ENCODE measurements at places on chromosomes 7 and 10.

GRCh38 chr7:1990001-1990670 is 242.6 kb downstream of the MAD1L1 start:
- DNase-seq = no peak

GRCh38 chr10:131041031-131041430 is 270.5 kb downstream of the TCERG1L start:
- no peak for DNase-seq

- no peak for DNase-seq
Observed at GRCh38 chr10:44369296-44369695, 15.6 kb downstream of the CXCL12 start.

DNA sequence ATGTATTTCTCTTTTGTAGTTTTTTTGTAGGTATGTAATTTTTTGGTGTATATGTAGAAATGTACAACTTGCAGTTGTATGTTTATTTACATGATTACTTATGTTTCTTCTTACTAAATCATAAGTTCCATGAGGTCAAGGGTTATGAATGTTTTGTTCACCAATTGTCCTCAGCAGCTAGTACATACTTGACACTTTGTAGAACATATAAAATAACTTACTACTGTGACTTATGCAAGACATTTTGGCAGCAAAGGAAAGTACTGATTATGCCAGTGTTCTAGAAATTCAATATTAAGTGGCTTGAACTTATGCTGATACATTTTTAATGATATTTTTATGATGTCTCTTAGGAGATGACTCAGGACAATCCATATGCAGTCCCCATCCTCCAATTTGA is 209.6 kb downstream of the DKK1 start:
- DNase-seq = no peak

DNA sequence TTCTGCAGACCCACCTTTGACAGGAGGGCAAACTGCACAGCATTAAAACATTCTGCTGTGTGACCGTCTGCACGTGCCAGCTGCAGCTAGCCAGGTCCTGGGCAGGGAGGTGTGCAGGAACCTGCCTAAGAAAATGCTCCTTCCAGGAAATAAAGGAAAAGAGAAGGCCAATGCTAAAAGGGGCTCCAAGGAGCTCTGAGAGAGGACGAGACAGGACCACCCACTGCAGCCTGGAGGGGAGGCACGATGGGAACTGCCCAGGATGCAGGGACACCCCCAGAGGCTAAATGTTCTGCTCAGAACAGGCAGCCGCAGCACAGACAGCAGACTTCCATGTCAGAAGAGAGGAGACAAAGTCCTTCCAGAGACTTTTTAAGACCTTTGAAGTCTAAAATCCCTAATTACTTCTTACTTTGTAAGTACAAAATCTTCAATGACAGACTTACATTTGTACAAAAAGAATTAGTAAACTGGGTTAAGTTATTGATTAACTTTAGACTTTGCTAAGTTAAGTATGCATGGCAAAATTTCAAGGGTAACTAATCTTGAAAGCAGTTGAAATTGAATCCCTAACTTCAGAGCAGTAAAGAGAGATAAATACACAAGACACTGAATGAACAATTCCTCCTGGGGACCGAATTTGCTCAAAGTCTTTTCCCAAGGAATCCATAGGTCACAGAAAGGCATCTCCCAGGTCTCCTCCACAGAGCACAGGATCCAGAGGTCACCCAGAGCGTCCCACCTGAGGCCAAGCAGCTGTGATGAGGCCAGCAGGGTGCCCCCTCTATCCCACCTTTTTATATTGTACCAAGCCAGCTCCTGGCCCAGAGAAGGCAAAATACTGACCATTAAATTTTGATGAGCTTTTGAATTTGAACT is 21.5 kb downstream of the HSPA12A start:
- DNase-seq = no peak

DNA sequence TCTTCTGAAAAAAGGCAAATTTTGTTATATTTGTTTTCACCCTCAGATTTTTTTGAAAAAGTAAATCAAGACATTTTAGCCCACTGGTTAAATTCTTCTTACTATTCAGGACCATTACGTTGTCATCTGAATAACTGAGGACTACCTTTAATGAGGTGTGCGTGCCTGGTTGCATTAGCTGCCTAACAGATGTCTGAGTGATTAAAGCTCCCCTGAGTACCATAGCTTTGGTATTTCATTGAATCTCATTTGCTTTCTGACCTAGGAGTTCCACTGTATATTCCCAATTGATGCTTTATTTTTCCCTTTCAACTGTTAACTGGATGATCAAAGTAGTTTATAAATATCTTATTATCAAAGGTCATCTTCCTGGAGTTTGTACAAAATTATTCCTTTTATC is 410.0 kb upstream of the SEMA3D start:
- no peak for DNase-seq

- no peak for DNase-seq
Observed at GRCh38 chr10:14425034-14425433, 94.3 kb upstream of the FRMD4A start.

GRCh38 chr7:2947058-2947780 is 96.4 kb downstream of the CARD11 start:
- no peak for DNase-seq

DNA sequence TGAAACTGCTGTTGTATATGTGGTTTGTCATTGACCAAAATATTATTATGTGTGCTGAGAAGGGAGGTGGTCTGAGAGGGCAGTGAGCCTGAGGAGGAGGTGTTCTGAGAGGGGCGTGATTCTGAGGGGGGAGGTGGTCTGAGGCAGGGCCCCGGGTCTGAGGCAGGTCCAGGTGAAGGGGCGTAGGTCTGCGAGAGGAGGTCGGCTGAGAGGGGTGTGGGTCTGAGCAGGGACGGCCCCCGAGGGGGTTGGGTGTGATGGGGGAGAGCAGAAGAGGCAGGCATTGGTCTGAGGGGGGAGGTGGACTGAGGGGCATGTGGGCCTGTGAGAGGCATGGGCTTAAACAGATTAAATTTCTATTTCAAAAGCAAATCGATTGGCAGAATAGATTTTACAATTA is 32.4 kb downstream of the AKR1C4 start:
- DNase-seq = no peak

DNA sequence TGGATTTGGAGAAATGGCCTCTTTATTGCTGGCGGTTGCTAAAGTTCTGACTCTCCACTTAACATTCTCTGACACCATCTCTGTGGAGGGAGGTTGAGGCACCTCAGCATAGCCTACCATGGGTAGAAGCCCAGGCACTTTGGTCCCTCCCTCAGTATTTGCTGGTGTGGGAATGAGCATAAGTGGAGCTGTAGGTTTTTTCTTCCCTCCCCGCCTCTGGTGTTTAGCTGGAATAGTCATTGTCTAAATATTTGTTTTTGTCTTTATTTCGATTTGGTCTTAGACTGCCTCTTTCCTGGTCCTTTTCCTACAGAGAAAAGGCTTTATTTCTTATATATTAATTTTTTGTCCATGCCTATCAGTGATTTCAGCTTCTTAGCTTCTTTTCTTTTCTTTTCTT is 203.4 kb upstream of the AGR3 start:
- no peak for DNase-seq

DNA sequence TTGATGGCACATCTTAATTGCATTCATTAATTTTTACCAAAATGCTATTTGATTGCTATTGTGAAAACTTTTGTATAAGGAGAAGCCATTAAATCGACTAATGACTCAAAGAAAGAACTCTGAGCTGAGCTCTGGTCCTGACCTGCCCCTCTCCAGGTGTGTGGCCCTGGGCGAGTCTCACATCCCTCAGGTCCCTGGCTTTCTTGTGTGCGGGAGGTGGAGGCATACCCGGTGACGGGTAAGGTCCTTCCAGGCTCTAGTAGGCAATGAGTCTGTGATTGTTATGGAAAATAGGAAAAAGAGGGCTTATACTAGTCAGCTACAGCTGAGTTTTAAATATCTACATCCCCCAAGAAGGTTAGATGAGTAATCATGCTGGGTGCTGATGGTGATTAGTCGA is 248.1 kb downstream of the GATA3 start:
- no peak for DNase-seq

GRCh38 chr10:75672842-75673241 is 241.4 kb downstream of the LRMDA start:
- no peak for DNase-seq

DNA sequence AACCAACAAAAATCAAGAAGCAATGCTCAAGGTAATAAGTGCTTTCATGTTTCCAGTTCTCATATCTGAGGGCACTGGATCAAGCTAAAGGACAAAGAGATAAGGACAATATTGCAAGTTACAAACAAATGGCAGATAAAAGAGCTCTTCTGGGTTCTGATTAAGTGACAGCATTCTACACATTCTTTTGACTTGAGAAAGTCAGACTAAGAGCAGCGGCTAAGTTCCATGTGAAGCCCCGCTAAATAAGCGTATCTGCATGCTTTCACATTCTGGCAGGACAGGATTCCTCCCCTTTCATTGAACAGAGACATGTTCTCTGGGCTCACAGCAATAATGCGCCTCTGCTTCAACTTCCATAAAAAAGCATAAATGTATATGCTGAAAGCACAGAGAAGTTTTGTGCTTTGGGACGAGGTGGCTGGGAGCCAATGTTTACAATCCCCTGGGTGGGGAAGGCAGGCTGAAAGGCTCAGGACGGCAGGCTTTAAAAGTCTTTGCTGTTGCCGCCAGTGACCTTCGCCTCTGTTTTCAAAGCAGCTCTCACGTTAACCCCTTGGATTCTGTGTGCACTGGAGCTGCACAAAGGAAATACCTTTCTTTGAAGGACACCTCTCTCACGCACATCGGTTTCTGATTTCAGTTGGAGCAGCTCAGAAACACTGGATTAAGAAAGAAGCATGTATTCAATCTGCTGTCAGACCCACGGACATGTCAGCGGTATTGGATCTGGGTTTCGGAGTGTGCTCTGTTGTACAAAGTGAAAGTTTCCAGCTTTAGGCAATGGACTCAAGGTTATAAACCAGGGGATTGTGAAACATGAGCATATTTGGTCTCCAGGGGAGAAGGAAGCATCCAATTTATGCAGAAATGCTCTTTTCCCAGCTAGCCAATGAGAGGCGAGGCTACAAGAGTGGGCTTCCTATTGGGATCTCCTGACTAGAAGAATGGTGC is 105.4 kb upstream of the FAM133B start:
- peak; percentile 24 for DNase-seq

DNA sequence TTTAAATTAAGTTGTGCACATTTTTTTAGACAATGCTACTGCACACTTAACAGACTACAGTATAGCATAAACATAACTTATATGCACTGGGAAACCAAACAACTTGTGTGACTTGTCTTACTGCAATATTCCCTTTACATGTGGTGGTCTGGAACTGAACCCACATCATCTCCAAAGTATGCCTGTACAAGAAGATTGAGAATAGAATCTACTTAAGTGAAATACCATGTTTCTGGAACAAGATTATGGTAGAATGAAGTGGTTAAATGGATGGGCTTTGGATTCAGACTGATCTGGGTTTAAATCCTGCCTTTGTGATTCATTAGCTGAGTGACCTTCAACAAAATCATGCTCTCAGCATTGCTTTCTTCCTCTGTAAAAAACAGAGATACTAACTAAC is 30.7 kb downstream of the CUL2 start:
- DNase-seq = no peak

- DNase-seq = peak; percentile 89
Observed at GRCh38 chr7:73623798-73624668, at the start of gene MLXIPL. TSS of gene MLXIPL (minus strand) at chr7:73624522. CDS start at chr7:73624492, 30 bp downstream.

GRCh38 chr7:18995270-18995671 is 122.2 kb downstream of the TWIST1 start:
- DNase-seq = no peak

DNA sequence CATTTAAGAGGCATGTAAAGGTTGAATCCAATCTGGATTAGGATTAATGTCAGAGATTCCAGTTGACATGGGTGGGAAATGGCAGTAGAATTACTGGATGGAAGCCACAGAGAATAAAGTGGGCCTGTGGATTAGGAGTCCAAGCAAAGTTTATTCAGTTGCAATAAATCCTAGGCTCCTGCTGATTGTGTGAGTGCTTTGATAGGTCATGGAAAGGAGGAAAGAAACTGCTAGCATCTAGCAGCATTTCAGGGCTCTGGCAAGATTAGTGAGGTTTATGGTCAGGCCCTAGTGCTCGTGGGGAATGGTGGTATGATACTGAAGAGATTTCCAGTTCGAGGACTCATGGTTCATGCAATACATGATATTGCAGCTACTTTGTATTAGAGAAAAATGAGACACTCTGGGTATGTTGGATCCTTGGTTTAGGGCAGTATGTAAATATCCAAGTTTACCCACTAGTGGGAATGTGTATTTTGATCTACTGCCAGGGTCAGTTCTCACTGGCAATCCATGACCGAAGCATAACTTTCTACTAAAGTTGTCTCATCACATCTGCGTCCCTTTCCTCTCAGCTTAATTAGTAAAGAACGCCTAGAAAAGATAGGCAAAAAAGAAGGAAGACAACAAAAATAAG is 235.0 kb downstream of the SUGCT start:
- no peak for DNase-seq

DNA sequence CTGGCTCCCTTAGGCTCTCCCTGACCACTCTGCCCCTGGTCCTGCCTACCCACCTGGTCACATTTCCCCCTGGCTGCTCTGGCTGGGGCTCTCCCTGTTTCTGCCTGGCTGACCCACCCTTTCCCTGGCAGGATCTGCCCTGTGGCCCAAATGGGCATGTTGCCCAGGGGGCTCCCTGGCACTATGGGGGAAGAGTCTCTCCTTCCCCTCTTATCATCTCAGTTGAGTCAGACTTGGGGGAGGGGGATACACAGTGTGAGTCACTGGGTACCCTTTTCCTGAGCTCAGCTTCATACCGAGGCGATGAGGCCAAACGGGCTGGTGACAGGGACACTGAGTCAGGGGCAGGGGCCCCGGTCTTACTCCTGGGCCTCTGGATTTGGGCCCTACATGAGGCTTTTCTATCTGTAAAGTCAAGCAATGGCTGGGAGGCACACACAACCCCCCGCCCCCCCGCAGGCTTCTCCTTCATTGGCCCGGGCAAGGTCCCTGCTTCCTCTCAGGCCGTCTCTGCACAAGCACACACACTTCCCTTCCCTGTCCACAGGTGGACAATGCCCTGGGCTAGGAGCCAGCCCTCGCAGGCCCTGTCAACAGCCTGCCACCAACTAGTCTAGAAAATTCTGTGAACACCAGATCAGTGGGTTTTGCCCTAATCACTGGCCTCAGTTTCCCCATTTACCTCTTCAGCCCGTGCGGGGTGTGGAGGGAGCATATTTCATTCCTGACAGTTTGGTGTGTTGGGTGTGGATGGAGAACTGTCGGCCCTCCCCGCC is 627 bp upstream of the FLNC start:
- no peak for DNase-seq

DNA sequence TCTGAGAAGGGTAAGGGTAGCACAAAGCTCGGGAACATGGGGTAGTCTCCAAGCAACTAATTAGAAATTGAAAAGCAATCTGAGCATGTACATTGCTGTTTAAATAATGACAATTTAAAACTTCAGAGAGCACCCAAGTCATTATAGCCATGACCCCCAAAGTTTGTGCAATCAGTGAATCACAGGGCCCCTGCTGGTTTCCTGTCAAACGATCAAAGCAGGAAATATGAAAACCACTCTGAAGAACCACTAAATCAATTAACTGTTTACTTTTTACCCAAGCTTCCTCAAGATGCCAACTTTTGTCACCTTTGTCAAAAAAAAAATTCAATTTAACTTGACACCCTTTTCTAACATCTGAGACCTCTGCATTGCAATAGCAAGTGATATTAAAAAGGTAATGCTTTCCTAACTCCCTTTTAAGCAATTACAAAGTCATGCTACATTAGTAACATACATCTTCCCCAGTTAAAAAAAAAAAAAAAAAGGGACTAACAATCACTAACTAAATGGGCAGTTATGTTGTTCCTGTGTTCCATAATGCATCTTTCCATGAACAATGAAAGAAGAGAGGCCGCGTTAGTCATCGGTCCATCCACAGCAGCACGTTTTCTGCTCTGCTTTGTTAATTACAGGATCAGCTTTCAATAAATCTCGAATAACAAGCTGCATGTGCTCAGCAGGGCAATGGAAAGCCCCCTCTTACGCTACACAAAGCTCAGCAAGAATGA is 80.6 kb downstream of the ETV1 start:
- no peak for DNase-seq

- no peak for DNase-seq
Observed at GRCh38 chr10:127884501-127884900, 8.2 kb downstream of the CLRN3 start.

Data from glutamatergic neuron (in vitro differentiated cells).